Activated naive CD4-positive, alpha-beta T cell treated with anti-CD3 and anti-CD28 coated beads, Interleukin-2, amount 50 U/mL, for 72 hours (primary cell): ENCODE measurements at places on chromosomes 6 and 20.
A peak's percentile ranks its signal among the peaks of the same experiment; 100 is the strongest.

DNA sequence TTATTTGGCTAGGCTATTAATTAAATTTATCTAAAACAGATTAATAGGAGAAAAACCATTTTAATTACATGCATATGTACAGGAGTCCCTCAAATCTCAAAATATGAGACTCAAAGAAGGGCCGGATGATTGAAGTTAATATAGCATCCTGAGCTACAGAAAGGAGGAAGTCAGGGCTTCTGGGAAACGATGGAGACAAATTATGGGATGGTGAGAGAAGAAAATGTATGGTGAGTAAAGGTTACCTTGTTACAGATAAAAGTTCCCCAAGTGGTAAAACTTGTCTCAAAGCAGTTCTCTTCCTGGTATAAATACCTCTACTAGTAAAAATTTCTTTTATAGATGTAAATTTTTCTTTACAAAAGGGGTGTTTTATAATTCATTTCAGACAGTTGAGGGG lies 15.9 kb upstream of the BTN1A1 start:
- DNase-seq: no peak

- DNase-seq: no peak
Observed at GRCh38 chr6:19869464-19869863, 32.3 kb downstream of the ID4 start.

- DNase-seq: no peak
Observed at GRCh38 chr20:57433657-57434389, 42.6 kb downstream of the RBM38 start.

DNA sequence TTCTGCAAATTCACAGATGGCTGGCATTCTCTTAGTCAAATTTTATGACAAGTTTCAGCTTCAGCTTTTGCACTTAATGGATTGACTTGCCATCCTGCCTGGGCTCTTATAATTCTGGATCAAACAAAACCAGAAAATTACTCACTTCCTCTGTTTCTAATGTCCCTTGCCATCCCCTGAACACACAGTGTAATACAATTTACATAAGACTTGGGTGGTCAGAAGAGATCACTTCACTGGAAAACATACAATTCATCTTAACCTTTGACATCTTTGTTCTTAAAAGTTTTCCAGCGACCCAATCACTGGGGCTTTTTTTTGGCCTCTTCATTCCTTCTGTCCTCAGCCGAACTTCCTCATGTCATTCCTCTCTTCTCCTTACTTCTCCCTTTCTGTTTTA lies 199.0 kb downstream of the ARHGAP18 start:
- no peak for DNase-seq

GRCh38 chr20:34676642-34677373 lies at the start of gene PIGU:
PIGU (minus strand) TSS chr20:34677092; CDS start chr20:34677085, 7 bp downstream.
- peak; percentile 93 for DNase-seq

DNA sequence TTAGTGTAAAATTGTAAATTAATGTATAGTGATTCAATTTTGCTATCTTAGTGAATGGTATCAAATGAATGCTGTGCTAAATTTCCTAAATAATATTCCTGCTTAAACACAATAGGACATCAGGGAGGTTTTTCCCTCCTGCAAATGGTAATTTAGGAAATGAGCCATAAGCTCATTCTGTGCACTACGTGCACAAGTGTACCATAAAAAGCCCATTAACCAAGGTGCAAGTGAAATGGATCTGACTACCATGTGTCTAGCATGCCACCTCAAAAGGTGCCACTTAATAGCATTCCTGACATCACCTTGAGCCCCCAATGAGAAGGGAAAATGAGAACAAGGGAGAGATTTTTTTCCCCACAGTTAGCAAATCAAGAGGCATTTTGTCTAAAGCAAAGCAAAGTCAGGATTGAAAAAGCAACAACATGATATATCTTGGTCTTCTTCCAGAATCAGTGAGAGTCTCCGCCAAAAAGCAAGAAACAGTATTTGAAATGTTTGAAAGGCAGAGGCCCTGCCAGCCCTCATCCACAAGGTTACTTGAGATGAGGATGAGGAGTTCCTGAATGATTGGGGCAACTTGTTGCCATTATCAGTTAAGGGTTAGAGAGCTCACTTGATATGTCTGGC lies 334.2 kb upstream of the RSPO3 start:
- DNase-seq: no peak

DNA sequence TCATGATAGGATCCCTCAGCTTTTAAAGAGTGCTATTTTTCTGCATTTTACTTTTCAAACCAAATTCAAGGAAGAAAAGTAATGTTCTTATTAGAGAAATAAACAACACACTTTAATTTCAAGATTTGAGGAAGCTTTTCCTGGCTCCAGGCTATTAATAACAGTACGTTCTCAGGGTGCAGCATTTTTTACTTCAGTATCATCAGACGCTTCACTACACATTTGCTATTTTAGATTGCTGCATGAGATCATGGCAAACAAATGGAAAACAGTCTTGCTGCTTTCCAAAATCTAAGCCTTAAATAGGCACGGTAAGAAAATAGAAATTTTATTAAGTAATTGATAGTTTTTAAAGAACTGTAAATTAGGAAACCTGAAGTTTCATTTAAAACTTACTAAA lies 253.6 kb upstream of the EXOC2 start:
- no peak for DNase-seq

DNA sequence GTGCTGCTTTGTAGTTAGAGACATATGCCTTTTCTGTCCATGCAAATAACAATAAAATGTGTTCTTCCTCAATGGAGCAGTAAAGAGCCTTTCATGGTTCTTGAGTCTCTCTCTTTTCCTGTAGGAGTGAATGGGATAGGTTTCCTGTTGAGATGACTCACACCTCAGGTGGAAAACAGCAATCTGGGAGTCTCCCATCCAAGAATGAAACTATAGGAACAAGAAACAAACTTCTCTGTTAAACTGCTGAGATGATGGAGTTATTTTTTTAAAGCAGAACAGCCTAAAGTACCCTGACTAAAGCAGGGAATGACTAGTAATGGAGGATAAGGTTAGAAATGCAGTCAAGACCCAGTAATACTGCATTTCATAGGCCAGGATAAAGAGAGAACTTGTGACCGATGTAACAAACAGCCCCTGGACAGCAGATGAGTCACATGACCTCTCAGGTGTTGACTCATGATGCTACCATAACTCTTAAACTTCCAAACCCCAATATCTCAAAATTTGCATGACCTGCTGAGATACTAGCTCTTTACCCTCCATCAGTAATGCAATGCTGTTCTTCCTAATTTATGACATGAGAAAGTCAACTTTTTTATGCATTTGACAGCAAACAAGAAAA lies 548.9 kb downstream of the CBLN4 start:
- no peak for DNase-seq

DNA sequence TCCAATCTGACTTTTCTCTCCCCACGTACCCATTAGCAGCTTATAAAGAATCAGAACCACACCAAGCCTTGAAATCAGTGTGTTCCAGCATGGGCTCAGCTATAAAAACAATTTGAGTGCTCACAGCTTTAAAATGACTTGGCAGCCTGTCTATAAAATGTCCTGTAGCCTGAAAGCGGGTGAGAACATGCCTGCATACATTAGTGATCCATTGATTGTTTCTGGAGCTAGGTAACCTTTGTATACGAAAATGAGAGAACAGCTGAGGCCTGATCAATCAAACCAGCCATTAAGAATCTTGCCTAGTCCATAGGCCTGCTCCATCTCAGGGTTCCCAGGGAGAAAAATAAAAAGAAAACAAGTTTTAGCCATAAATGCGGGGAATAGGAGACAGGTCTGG lies 245.8 kb upstream of the SULF2 start:
- no peak for DNase-seq

- no peak for DNase-seq
Observed at GRCh38 chr6:33609528-33609927, 11.6 kb upstream of the ITPR3 start.

DNA sequence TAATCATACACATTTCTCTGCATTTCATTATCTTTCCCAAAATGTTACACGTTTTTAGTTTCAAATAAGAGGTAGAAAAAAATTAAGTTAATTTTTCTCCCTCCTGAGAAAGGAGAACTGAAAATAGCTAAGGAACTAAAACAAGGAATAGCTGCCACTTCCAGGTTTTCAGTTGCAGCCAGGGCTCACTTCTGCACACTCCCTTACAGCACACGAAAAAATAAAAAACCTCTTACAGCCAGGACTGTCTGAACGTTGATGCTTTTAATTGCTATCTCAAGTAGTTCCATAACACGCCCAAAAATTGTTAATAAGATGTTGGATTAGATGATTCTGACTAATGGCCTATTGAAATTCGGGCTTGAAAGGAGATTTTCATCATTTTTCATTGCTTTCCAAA lies 153.7 kb upstream of the THBS2 start:
- DNase-seq: no peak

GRCh38 chr6:81608776-81609175 lies 143.7 kb downstream of the TENT5A start:
- DNase-seq: no peak

GRCh38 chr6:70351461-70351860 lies 48.6 kb upstream of the COL9A1 start:
- DNase-seq: no peak

DNA sequence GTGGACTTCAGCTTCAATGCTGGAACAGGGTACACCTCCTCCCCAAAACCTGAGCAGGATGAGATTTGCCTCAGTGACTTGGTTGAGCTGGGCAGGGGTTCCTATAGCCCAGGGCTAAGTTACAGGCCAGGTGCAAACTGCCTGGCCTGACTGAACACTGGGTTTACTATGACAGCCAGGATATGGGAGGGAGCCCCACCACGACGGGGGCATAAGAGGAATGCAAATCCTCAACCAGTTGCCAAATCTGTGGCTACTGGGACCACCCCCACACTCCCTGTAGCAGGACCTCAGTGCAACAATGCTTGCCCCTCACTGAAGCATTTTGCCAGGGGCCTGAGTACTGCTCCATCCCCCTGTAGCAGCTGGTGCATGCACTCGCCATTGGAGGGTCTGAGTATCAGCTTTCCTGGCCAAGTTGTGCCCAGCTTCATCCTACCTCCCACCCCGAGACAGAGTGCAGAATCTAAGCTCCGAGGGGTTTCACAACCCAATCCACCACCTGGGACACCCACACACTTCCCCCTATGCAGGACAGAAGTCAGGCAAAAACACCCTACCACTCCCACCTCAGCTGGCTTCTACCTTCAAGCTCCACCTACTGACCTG lies 27.6 kb downstream of the TREML4 start:
- no peak for DNase-seq

- DNase-seq: no peak
Observed at GRCh38 chr6:112205427-112206109, 48.8 kb downstream of the LAMA4 start.

GRCh38 chr6:43496370-43497128 lies 13.6 kb downstream of the LRRC73 start:
- no peak for DNase-seq

- DNase-seq: no peak
Observed at GRCh38 chr6:837380-837779, 144.4 kb upstream of the EXOC2 start.

- no peak for DNase-seq
Observed at GRCh38 chr6:37704923-37705238, 7.2 kb upstream of the MDGA1 start.

- no peak for DNase-seq
Observed at GRCh38 chr20:17885076-17885475, 83.5 kb downstream of the SNX5 start.

DNA sequence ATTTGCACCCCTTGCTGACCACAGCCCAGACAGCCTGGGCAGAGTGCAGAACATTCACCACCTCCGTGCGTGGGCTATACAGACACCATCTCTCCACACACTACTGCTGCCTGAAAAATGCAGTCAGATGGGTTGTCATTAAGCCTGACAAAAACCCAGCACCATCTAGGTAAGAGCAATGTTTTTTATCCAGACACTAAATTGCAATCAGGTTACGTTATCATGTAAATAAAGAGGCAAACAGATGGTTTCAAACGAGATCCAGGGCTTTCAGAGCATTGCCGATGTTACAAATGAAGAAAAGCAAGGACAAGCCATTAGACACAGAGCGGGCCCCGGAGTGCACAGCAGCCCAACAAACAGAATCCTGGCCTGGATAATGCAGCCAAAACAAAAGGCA lies 269.6 kb downstream of the PKHD1 start:
- DNase-seq: no peak

DNA sequence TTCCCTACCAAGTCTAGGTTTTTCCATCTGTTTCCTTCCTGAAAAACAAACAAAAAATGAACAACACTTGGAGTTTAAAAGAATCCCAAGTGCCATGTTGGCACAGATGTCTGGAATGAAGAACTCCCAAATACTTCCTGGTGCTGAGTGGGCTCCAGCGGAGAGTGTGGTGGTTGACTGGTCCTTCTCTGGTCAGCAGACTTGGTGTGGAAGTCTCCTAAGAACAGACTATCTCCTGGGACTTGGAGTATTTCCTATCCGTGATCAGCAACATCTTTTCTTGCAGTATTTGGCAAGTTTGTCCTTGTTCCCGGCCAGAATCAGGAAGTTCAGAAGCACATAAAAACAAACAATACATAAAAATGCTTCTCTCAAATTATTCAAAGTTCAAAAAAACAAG lies 154.1 kb downstream of the MTFR2 start:
- DNase-seq: no peak

DNA sequence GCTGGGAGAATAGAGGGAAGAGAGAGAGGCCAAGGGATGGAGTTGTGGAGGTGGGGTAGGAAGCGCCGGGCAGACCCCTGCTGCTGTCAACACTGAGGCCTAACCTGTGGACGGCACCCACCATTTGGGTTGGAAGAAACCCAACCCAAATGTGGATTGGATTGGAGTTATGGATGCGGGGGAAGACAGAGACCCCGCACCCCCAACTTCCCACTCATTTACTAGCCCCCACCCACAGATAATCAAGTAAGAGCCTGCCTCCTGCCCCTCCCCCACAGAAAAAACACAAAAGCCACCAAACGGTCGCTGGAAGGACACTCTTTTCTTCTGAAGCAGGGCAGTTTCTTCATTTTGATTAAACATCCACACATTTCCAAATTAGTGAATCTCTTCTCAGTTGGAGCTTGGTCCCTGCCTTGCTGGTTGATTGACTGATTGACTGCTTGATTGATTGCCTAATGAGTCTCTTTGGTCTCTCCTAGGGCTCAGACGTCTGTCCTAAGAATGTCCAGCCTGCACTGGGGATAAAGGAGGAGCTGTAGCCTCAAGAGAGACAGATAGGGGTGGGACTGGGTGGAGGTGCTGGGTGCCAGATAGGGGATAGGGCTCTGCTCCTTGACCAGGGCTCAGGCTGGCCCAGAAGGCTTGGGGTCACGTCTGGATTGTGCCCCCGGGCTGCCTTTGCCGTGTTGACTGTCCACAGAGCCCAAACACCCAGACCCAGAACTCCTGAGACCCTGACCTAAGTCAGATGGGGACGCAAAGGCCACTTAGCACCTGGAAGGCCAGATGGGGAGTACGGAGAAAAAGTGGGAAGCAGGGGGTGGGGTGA lies 74.9 kb upstream of the FOXP4 start:
- DNase-seq: no peak
